ENCODE measurements at places on chromosomes 12 and 14. TPM values are rescaled to one million over a fixed set of nuclear protein-coding genes. Genes with fewer than 3 reads are reported as not detected.

C12orf60 gene
- 1.4 TPM for total RNA-seq

HOXC10 gene
- not detected for total RNA-seq

IQSEC3 gene
- not detected for total RNA-seq

SYNDIG1L gene
- total RNA-seq = under 0.01 TPM

KRT81 gene
- total RNA-seq = 0.13 TPM

IGFBP6 gene
- 75.5 TPM for total RNA-seq

KLHDC1 gene
- 0.90 TPM for total RNA-seq

FAR2 gene
- 1.5 TPM for total RNA-seq

LMNTD1 gene
- total RNA-seq = not detected

KERA gene
- total RNA-seq = not detected

CFAP251 gene
- total RNA-seq = 13.8 TPM

CBLN3 gene
- total RNA-seq = 0.53 TPM

CYP27B1 gene
- total RNA-seq = 3.9 TPM

NEUROD4 gene
- not detected for total RNA-seq

CD69 gene
- not detected for total RNA-seq

TSHR gene
- total RNA-seq = not detected

KRT80 gene
- total RNA-seq = 14.7 TPM

CCDC175 gene
- total RNA-seq = not detected

PIK3C2G gene
- 0.26 TPM for total RNA-seq

KLRD1 gene
- total RNA-seq = 0.26 TPM

POTEG gene
- not detected for total RNA-seq

CAND1 gene
- 92.1 TPM for total RNA-seq
